ENCODE measurements at places on chromosomes 2 and 18. TPM values are rescaled to one million over a fixed set of nuclear protein-coding genes. Genes with fewer than 3 reads are reported as not detected.

DNA sequence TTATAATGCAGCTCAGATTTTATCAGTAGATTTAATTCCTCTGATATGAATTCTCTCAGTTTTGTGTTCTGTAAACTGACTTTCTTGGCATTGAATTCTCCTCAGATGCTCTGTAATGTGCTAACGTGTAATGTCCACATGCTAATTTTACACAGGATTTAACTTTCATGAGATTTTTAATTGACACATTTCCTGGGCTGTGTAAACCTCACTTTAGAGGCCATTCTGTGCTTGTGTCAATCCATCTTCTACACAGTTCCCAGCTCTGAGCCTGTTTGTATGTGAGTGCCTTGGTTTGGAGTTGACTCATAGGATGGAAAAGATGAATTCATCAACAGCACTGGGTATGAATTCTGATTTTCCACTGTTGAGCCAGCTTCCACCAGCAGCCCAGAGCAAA, 476.7 kb upstream of the GCFC2 start:
- no peak overlapping the region for H3K27ac ChIP-seq
- H3K36me3 ChIP-seq: no peaks in the 10 kb centered on the region
- H3K27me3 ChIP-seq: no peaks in the 10 kb centered on the region
- no peak for DNase-seq

DNA sequence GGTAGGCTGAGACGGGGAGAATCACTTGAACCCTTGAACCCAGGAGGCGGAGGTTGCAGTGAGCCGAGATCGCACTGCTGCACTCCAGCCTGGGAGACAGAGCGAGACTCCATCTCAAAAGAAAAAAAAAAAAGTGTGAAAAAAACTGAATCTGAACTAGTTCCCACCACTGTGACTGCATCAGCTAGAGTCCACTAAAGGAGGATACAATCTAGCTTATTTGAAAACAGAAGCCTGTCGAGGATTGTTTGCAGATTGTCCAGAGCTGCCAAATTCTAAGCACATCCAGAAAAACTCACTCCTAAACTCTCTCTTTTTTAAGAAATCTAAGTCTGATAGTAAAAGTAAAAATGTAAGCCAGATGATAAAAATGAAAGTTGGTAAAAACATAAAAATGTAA, 10.6 kb downstream of the GFPT1 start:
- H3K27me3 ChIP-seq: no peaks in the 10 kb centered on the region
- H3K27ac ChIP-seq: no peak overlapping the region
- H3K4me3 ChIP-seq: no peak overlapping the region
- peaks cover 1% of the 10 kb centered on the region for H3K4me1 ChIP-seq

Gene PFN4
- polyA plus RNA-seq: 0.16 TPM

DNA sequence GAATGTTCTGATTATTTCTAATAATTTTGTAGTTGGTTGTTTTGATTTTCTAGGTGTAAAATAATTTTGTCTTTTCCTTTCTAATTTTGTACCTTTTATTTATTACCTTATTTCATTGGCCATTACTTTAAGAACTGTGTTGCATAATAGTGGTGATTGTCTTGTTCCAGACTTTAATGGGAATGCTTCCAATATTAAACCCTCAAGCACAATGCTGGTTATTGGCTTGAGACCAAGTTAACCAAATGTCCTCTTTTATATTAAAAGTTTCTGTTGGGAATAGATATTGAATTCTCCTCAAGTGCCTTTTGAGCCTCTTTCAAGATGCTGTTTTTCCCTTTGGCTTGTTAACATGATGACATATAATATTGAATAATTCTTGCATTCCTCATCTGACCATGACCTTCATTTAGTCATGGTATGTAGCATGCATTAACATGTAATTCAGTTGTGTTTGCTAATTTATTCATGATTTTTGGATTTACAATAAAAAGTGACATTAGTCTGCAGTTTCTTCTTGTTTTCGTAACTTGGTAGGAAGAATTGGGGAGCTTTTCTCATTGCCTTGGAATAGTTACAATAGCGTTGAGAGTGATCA, 141.7 kb downstream of the DIS3L2 start:
- no peak for DNase-seq
- no peaks in the 10 kb centered on the region for H3K27me3 ChIP-seq
- no peak overlapping the region for H3K27ac ChIP-seq
- H3K36me3 ChIP-seq: no peaks in the 10 kb centered on the region

DNA sequence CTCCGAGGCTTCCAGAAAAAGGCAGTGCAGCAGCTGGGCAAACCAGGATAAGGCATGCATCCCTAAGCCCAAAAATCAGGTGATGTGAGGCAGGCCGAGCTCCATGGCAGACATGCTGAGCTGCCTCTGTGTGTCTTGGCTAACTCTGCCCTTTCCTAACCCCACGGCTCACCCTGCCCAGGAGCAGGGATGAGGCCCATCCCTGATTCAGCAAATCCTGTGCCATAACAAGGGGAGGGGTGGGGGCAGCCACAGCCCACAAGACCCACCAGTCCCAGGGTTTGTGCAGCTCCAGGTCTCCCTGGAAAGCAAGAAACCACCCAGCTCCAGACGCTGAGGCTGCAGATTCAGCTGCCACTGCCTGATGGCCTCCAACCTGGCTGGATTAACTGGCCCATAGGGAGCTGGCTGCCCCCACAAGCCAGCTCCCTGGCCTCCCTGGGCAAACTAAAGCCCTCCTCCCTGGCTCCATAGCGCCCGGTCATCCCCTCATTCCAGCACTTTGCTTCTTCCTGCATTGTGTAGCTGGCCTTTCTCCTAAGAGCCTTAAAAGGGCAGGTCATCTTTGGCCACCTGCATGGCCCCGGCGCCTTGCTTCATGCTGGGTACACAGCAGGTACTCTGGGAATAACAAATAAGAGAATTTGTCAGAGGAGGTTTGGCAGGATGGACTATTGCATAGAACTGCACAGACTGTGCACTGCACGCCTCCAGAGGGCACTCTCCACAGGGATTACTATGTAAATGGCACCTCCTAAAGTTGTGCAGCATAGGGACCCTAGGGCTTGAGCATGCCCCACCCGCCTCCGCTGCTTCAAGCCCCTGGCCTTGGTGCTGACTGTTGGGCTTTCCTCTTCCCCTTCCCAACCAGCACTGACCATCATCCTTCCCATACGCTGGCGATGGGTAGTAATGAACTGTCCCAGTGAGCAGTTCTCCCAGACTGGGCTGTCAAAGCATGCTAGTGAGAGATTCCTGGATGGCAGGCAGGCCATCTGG, 10.7 kb downstream of the STEAP3 start:
- H3K27ac ChIP-seq: no peak overlapping the region
- H3K4me3 ChIP-seq: no peak overlapping the region
- no peak for DNase-seq
- no peaks in the 10 kb centered on the region for H3K27me3 ChIP-seq

DNA sequence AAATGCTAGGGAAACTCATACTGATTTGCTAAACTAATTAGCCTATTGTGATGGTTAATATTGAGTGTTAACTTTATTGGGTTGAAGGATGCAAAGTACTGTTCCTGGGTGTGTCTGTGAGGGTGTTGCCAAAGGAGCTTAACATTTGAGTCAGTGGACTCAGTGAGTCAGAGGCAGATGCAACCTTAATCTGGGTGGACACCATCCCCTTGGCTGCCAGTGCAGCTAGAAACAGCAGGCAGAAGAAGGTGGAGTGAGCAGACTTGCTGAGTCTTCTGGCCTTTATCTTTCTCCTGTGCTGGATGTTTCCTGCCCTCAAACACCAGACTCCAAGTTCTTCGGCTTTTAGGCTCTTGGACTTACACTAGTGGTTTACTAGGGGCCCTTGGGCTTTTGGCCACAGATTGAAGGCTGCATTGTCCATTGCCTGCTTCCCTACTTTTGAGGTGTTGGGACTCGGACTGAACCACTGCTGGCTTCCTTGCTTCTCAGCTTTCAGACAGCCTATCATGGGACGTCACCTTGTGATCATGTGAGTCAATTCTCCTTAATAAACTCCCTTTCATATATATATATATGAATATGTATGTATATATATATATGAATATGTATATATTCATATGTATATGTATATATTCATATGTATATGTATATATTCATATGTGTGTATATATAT, 69.7 kb downstream of the RPRM start:
- H3K27ac ChIP-seq: no peak overlapping the region
- no peak for DNase-seq
- peaks cover 11% of the 10 kb centered on the region for H3K4me1 ChIP-seq
- H3K36me3 ChIP-seq: no peaks in the 10 kb centered on the region
- H3K4me3 ChIP-seq: no peak overlapping the region
- no peaks in the 10 kb centered on the region for H3K27me3 ChIP-seq

GRCh38 chr2:191165176-191165643, 14.4 kb upstream of the STAT4 start:
- no peaks in the 10 kb centered on the region for H3K36me3 ChIP-seq
- no peak overlapping the region for H3K4me3 ChIP-seq
- H3K27me3 ChIP-seq: no peaks in the 10 kb centered on the region
- peak overlapping the region; percentile 100 for H3K27ac ChIP-seq
- peaks cover 45% of the 10 kb centered on the region for H3K4me1 ChIP-seq

DNA sequence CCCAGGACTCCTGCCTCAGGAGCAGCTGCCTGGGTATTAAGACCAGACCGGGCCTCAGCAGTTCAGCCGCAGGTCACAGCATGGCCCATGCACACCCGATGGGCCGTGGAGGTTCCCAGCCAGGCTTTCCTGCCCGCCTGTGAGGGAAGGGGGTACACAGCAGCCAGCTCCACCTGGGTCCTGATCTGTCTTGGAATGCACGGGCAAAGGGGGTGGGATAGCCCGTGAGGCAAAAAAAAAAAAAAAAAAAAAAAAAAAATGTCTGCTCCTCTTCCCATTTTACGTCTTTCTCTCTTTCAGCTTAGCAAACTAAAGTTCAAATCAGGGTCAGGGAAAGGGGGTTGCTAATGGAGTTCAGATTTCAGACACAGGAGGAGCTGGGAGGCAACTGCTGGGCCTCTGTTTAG, 385.2 kb downstream of the TNS1 start:
- H3K27ac ChIP-seq: no peak overlapping the region
- no peak overlapping the region for H3K4me3 ChIP-seq
- no peaks in the 10 kb centered on the region for H3K27me3 ChIP-seq
- DNase-seq: no peak

DNA sequence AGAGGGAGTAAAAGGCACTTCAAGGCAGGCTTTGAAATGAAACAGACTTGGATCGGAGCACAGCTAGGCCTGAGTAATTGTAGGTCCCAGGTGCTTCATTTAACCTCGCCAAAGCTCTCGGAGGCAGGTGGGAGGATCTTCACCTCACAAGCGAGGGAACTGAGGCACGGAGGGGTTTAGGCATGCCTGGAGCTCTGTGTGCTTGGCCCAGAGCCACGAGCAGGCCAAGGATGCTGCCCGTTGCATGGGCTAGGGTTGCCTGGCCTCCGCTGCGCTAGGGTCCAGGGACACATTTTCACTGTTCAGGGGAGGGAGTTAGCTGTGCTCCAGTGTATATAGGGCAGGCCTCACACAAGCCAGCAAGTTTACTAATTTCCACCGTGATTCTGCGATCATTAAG, 11.2 kb downstream of the TMEM37 start:
- no peak for DNase-seq
- no peaks in the 10 kb centered on the region for H3K4me1 ChIP-seq
- peaks cover 10% of the 10 kb centered on the region for H3K27me3 ChIP-seq
- no peak overlapping the region for H3K4me3 ChIP-seq
- no peaks in the 10 kb centered on the region for H3K36me3 ChIP-seq

Gene CCDC68
- 1.4 TPM for polyA plus RNA-seq

DNA sequence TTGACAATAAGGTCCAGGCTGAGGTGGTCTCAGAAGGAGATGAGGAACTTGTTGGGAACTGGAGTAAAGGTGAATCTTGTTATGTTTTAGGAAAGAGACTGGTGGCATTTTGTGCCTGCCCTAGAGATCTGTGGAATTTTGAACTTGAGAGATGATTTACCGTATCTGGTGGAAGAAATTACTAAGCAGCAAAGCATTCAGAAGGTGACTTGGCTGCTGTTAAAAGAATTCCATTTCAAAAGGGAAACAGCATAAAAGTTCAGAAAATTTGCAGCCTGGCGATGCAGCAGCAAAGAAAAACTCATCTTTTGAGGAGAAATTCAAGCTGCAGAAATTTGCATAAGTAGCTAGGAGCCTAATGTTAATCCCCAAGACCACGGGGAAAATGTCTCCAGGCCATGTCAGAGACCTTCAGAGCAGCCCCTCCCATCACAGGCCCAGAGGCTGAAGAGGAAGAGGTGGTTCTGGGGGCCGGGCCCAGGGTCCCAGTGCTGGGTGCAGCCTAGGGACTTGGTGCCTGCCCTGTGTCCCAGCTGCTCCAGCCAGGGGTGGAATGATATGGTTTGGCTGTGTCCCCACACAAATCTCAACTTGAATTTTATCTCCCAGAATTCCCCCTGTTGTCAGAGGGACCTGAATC, 73.5 kb downstream of the FIGN start:
- DNase-seq: no peak
- H3K27me3 ChIP-seq: no peaks in the 10 kb centered on the region
- no peaks in the 10 kb centered on the region for H3K36me3 ChIP-seq
- H3K4me1 ChIP-seq: peaks cover 48% of the 10 kb centered on the region
- H3K27ac ChIP-seq: no peak overlapping the region

- peaks cover 8% of the 10 kb centered on the region for H3K4me1 ChIP-seq
- peaks cover 41% of the 10 kb centered on the region for H3K27me3 ChIP-seq
- peak; percentile 5 for DNase-seq
- no peak overlapping the region for H3K27ac ChIP-seq
Observed at GRCh38 chr2:16661936-16662839, 3.4 kb downstream of the CYRIA start.

Gene SATB2
- 1.4 TPM for polyA plus RNA-seq

GRCh38 chr2:24577481-24577880, 86.4 kb downstream of the NCOA1 start:
- no peaks in the 10 kb centered on the region for H3K4me1 ChIP-seq
- H3K27ac ChIP-seq: no peak overlapping the region
- no peaks in the 10 kb centered on the region for H3K36me3 ChIP-seq
- H3K4me3 ChIP-seq: no peak overlapping the region

Data from keratinocyte (primary cell).